Endothelial cell of coronary artery (primary cell): ENCODE measurements at places on chromosomes 13 and 19. TPM values are rescaled to one million over a fixed set of nuclear protein-coding genes. Genes with fewer than 3 reads are reported as not detected.

Gene RAB3A
- total RNA-seq, result 0.45 and 0.56 TPM in 2 replicates

Gene RNF225
- total RNA-seq, result 0.09 TPM in 1 of 2 replicates, not detected in the other

Gene SYT5
- total RNA-seq, result not detected in 2 replicates

Gene ANGPTL8
- total RNA-seq, result not detected in 2 replicates

Gene ICAM4
- total RNA-seq, result 0.18 and 0.38 TPM in 2 replicates

Gene CNFN
- total RNA-seq, result not detected in 2 replicates

Gene ERF
- total RNA-seq, result 22.4 and 25.8 TPM in 2 replicates

Gene C1QTNF9B
- total RNA-seq, result not detected in 2 replicates

Gene TRPM4
- 15.0 and 17.3 TPM in 2 replicates for total RNA-seq

Gene ZNF416
- 3.8 TPM in 2 replicates for total RNA-seq

Gene PIN1
- 104 and 114 TPM in 2 replicates for total RNA-seq

Gene ECSIT
- total RNA-seq, result 30.2 and 44.1 TPM in 2 replicates

Gene LINGO3
- total RNA-seq, result not detected in 2 replicates
